Cardiac fibroblast (primary cell): ENCODE measurements at places on chromosomes 12 and 14.

DNA sequence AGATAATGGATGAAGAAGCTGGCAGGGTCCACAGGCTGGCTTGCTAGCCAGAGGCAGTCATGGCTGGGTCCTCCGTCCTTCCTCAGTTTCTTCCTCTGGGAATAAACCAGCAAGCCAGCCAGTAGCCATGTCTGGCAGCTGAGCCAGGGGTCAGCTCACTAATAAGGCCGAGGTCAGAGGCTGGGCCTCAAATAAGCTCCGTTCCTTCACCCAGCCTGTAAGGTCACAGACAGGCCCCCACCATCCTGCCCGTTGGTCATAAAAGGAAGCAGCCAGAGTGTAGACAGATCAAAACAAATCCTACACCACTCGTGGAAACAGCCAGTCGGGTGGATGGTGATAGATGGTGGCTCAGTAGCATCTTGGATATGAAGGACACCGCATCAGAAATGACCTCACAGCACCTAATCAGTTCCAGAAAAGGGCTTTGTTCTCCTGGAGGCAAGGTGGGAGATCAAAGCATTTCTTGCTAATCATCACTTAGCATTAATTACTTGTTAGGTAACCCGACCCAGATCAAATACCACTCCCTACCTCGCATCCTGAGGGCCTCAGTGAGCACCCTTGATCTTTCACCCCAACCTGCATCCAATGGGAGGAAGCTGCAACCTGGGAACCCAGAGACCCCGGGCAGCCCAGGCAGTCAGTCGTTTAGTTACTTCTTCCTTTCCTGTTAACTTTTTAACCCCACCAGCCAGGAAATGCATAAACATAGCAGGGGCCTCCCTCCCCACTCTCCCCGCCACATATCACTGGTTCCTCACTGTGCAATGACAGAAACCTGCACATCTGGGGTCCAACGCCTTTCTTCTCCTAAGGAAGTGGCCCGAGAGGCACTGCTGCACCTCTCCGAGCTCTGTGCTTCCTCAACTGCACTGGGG lies 90.2 kb downstream of the KDM2B start:
- DNase-seq = no peak

GRCh38 chr12:1059162-1059561 lies 68.1 kb downstream of the ERC1 start:
- peak; percentile 66 for DNase-seq

DNA sequence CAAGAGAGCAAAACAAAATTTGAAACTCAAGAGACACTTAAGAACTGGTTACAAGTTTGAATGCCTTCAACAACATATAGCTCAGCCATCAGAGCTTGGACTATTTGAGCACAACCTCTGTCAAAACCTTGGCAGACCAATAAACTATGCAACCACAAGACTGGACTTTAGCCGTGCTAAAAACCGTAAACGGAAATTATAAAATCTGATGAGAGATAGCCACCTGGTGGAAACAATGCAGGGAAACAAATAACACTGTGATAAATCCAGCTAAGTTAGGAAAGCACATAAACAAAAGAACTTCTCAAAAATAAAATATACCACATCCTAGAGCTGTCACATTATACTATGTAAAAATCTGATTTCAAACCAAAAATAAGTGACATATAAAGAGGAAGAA lies 1074.2 kb upstream of the NOVA1 start:
- no peak for DNase-seq

DNA sequence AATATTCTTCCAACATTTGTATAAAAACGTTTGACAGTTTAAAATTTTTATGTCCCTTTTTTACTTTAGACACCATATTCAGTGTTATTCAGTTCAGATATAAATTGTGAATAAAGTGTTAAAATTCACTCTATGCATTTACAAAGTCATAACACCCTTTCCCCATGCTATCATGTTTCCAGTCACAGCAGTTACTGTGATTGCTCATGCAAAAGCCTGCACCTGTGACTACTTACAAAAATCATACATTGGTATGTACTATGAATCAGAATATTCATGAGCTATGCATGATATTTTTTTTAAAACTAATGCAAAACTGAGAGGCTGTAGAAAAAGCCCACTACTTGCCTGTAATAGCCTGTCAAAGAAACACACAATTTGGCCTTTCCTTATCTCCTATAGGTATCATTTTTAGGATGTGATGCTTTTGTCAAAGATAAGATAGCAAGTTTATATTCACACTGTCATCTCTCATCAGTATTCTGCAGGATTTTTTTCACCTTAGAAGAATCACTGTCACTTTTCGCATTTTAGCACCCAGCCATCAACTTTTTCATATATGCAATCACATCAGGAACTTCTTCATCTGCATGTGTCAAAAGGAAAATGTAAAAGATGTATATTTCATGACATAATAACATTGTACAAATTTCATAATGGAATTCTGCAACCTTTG lies 443.2 kb downstream of the C12orf50 start:
- no peak for DNase-seq

GRCh38 chr12:68749443-68749842 lies 3.5 kb downstream of the SLC35E3 start:
- DNase-seq = no peak

GRCh38 chr12:108315486-108316105 lies 23.5 kb downstream of the CMKLR1 start:
- DNase-seq = no peak

DNA sequence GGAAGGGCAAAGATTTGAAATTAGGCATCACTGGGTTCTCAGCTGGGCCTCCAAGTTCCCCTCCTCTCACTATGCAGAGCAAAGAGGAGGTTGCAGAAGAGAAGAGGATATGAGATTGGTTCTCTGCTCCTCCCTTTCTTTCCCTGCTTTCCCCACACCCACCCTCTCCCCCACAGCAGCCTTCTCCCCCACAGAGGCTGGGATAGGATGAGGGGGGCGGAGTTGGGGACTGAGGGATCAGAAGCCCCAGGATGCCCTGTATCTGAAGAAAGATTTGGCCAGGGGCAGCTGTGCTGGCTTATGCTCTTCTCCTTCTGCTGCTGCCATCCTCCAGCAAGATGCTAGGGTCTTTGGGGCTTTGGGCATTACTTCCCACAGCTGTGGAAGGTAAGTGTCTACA lies at the start of gene AMHR2:
Gene AMHR2 (plus strand): TSS at position 259 of the 400 bp plus-strand sequence. CDS start 80 bp downstream, at position 339.
- DNase-seq = no peak

GRCh38 chr12:80681786-80682185 lies 25.6 kb upstream of the MYF6 start:
- no peak for DNase-seq

- no peak for DNase-seq
Measured at GRCh38 chr14:93464271-93464670, 33.5 kb downstream of the UNC79 start.

GRCh38 chr12:100574187-100575074 lies 947 bp downstream of the GAS2L3 start:
- DNase-seq = peak; percentile 31

GRCh38 chr14:78405079-78405856 lies 235.1 kb downstream of the NRXN3 start:
- no peak for DNase-seq

- no peak for DNase-seq
Measured at GRCh38 chr14:103156651-103157378, 33.6 kb downstream of the TNFAIP2 start.

GRCh38 chr12:65524666-65525065 lies 246.2 kb downstream of the MSRB3 start:
- peak; percentile 92 for DNase-seq

GRCh38 chr12:72523754-72524153 lies 251.6 kb downstream of the TRHDE start:
- no peak for DNase-seq

DNA sequence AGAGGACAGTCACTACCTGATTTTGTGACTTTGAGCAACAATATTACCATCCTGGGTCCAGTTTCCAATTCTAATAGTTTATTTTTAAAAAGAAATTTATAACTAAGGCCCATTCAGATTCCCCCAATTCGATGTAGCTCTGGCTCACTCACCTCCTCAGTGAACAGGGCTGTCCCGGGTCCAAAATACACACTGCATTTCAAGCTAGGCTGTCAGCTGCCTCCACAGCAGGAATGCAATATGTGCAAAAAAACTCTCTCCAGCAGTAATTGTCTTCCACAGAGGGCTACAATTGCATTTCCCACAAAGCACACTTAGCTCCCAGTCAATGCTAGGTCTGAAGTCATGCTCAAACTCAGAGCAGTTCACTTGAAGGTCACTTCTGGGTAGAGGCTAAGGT lies 39.3 kb upstream of the ZNF641 start:
- peak; percentile 2 for DNase-seq

- no peak for DNase-seq
Measured at GRCh38 chr14:40188006-40188405, 755.8 kb upstream of the FBXO33 start.

- no peak for DNase-seq
Measured at GRCh38 chr12:11631288-11631687, 18.2 kb upstream of the ETV6 start.

DNA sequence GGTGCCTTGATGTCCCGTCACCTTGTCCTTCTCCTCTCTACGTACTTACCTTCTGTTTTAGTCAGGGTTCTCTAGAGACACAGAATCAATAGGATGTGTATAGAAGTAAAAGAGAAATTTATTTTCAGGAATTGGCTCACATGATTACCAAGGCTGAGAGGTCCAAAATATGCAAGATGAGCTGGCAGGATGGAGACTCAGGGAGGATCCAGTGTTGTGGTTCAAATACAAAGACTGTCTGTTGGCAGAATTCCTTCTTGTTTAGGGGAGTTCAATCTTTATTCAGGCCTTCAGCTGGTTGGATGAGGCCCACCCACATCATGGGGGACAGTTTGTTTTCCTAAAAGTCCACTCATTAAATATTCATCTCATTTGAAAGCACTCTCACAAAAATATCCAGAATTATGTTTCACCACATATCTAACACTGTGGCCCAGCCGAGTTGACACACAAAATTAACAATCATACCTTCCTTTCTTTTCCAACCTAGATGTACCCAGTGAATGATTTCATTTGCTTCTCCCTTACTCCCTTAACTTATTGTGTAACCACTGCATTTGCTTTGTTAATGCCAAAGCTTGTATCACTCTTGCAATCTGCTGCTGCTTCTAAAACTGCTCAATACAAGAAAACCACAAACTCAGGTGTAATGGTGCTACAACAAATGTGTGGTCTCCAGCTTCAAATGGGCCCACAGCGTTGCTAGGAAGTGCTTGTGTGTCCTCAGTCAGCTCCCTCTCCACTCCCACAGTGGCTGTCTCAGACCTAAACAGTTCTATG lies 195.4 kb upstream of the ARHGAP5 start:
- peak; percentile 61 for DNase-seq

DNA sequence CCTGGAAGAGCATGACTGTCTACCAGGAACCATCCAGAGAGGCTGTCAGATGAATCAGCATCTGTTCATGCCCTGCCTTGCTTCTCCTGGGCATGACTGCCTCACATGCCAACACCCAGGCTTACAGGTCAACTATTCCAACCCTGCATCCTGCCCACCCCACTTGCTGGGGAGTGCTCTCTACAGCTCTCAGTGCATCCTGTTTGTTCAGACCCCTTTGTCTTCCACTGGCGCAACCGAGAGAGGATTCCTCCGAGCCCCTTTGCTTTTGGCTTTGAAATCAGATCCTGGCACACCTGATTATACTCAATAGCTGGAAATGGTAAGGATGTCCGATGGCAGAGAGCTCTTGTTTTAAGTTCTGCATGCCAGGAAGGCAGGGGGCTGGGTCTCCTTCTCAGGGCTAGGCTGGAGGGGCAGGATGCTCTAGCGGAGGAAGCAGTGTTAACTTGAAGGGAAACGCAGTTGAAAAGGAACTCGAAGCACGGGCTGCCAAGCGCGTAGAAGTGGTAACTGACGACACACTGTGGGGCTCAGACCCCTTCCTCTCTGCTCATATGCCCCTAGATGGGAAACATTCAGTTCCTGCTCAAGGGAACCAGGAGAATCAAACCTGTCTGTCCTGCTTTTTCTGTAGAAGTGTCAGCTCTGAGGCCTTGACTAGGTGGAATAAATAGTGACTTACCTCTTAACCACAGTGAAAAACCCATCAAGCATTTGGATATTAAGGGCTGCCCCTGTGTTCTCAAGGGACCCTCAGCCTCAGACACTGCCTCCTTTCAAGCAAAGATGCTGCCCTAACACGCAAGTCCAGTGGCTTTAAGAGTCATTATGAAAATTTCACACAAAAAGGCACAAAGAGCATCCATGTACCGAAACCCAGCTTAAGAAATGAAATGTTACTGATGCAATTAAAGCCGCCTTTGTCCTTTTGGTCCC lies 297.5 kb downstream of the ZFP36L1 start:
- no peak for DNase-seq
